ENCODE measurements at places on chromosomes 11 and 22.

- no peak for DNase-seq
Observed at GRCh38 chr11:14380125-14380936, 21.3 kb upstream of the RRAS2 start.

GRCh38 chr11:60367009-60367408 lies 11.3 kb upstream of the MS4A7 start:
- no peak for DNase-seq

DNA sequence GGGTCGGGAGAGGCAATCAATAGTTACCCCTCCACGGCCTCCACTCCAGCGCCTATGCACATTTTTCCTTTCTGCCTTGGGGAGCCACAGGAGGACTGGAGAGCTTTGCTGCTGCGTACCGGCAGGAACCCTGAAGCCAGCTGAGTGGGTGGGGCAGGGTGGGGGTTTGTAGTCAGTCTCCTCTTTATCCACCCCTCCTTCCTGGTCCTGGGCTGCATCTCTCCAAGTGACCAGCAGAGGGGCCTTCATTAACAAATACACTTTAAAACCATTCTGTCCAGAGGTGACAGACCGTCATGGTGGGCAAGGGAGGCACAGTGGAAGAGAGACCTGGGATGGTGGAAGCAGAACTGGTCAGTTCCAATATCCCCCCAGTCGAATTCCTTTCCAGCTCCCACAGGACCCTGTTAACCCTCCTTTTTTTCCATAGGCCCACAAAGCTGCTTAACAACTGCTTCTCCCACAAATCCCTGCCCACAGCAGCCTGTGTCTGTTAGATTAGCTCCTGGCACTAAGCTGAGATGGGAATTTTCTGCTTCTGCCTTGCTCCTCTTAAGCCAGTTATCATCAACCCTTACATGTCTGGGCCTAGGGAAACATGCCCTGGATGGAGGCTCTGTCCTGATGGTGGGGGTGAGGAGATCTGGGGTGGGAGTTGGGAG lies 3.9 kb upstream of the ABCG4 start:
- DNase-seq: no peak

DNA sequence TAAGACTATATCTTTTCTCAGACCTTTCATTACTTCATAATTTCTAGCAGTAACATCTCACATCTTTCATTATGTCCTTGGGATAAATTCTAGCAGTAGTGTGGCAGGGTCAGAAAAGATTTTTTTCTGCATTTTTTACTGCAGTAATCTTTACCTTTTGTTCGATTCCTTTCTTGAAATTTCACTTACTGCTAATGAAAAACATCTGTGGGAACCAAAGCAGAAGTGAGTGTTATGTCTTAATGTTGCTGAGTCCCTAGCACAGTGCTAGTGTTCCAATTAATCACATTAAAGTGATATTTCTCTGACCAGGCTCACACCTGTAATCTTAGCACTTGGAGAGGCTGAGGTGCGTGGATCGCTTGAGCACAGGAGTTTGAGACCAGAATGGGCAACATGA lies 123.6 kb downstream of the EHF start:
- DNase-seq: no peak

DNA sequence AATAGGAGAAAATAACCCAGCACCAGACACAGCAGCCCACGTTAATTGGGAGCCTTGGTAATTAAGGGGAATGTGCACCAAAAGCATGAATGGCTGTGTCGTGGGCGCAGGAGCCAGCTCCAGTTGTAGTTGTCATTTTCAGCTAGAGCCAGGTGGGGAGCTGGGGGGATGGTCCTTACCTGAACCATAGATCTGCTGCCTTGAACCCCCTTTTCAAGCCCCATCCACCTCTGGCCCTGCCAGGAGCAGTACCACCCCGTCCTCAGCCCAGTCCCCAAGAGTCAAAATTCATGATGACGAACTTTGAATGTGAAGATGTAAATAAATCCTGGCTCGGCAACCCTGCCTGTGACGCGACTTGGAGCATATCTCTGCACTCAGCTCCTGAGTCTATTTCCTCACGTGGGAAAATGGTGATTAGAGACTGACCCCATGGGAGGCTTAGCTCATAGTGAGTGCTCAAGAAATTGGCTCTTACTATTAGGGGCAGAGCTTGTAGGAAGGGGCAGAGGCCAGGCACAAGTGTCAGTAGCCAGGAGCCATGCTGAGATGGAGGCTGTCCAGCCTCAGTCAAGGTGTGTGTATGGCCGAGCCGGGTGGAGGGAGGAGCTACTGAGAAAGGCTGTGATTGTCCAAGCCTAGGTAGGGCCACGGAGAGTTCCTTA lies 794 bp upstream of the FXYD6 start:
- no peak for DNase-seq

DNA sequence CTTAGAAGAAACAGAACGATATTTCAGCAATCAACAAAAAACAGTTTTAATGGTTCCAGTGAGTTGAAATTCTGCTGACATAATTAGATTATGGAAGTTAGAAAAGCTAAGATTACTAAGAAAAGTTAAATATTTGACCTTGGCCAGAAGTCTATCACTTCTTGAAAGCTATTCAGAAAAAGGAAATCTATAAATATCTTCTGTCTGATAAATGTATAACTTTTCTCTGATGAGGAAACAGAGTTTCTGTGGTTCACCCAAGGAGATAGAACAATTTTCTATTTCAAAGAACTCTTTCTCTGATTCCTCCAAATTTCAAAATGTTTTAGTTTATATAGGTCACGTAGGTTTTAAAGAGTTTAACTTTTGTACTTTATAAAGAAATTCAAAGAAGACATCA lies 438.4 kb upstream of the CHORDC1 start:
- no peak for DNase-seq

- no peak for DNase-seq
Observed at GRCh38 chr11:1780700-1781592, 17.2 kb upstream of the CTSD start.

GRCh38 chr11:92826136-92826535 lies 143.3 kb upstream of the MTNR1B start:
- no peak for DNase-seq

- no peak for DNase-seq
Observed at GRCh38 chr11:29957431-29957830, 59.4 kb downstream of the KCNA4 start.

- no peak for DNase-seq
Observed at GRCh38 chr22:39777716-39778454, 115.7 kb downstream of the ENTHD1 start.

DNA sequence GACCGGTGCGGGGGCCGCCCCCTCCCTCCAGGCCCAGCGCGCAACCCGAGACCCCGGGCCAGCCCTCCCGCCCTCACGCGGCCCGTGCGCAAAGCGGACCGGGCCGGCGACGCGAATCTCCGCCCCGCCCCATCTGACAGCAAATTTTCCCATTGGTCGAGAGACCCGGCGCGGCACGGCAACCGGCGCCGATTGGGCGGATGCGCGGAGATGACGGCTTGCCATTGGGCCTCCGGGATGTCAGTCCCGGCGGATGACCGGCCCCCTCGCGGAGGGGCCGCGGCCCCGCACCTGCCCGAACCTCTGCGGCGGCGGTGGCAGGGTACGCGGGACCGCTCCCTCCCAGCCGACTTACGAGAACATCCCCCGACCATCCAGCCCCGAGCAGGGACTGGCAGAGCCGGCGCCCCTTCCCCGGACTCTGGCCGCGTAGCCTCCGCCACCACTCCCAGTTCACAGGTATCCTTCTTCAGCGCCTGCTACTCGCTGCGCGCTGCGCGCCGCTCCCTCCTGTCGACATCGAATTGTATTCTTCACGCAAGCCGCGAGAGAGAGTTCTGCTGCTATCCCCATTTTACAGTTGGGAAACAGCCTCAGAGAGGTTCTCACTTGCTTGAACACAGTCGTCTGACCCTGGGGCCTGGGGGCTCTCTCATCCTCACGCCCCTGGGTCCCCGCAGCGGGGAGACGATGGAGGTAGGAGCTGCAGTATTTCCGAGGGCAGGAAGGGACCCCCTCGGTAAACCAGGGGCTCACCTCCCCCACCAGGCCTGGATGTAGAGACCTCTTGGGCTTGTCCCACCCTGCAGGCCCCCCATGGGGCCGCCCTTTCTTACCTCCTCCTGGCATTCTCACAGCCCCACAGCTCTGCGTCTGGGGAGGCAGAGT lies at the start of gene ARVCF:
Gene ARVCF, minus strand, starts transcription at position 90 of the 888 bp plus-strand sequence. CDS start 26,029 bp downstream, outside the sequence.
- peak; percentile 91 for DNase-seq

DNA sequence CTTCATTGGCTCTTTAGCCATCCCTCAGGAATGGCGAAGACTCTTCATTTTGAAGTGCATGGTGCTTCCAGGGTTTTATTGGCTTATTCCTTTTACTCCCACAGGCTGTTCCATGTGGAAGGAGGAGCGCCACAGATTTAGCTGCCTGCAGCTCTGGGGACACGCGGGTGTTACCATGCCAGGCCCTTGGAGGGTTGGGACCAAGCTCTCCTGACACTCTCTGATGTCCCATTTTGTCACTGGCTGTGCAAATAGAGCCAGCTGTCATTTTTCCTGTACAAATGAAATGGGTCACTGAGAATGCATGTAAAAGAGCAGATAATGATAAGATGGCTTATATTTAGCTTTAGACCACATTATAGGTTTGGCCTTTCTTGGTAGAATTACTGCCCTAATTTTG lies 9.2 kb downstream of the THYN1 start:
- no peak for DNase-seq

DNA sequence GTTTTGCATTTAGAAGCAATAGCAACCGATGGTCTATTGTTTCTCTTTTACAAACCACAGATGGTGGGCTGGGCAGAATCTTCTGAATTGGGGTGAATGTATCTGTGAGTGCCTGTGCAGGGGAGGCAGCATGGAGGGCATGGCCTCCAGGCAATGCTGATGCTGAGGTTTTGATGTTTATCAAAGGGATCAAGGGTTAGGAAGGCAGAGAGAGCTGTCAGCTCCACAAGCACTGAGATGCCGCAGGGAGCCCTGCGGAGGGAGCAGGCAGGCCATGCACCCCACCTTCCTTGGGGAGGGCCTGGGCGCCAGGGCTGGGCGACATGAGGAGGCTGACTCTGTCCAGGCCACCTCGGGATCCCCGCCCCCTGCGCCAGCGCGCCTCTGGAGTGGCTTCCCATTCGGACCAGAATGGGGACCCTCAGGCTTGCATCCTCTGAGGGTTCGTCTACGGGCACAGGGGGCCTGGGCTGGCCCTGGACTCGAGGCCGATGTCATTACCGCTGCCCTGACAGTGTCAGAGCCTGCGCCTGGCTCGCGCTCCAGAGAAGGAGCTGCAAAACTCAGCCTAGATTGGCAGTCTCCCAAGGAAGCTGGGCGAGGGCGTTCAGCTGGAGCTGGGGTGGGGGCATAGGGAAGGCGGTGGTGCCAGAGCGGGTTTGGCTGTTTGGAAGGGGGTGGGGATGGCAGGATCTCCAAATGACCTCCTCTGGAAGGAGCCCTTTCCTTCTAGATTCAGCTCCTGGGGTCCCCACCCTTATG lies 13.9 kb upstream of the TH start:
- DNase-seq: no peak

DNA sequence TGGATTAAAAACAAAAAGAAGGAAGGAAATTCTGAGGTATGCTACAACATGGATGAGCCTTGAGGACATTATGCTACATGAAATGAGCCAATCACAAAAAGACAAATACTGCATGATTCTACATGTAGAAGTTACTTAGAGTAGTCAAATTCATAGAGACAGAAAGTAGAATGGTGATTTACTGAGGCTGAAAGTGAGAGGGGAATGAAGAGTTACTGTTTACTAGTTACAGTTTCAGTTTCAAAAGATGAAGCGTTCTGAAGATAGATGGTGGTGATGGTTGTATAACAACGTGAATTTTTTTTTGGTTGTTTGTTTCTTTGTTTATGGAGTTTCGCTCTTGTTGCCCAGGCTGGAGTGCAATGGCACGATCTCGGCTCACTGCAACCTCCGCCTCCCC lies 9.5 kb downstream of the OR5P2 start:
- DNase-seq: no peak

DNA sequence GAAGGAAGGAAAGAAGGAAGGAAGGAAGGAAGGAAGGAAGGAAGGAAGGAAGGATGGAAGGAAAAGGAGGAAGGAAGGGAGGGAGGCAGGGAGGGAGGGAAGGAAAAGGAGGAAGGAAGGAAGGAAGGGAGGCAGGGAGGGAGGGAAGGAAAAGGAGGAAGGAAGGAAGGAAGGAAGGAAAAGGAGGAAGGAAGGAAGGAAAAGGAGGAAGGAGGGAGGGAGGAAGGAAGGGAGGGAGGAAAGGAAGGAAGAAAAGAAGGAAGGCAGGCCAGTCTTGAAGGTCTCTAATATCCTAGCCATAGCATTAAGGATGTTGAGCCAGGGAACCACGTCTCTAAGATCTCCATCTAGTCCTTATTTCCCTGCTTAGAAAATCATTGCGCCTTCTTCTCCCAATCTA lies 78.8 kb downstream of the TMPRSS5 start:
- no peak for DNase-seq

DNA sequence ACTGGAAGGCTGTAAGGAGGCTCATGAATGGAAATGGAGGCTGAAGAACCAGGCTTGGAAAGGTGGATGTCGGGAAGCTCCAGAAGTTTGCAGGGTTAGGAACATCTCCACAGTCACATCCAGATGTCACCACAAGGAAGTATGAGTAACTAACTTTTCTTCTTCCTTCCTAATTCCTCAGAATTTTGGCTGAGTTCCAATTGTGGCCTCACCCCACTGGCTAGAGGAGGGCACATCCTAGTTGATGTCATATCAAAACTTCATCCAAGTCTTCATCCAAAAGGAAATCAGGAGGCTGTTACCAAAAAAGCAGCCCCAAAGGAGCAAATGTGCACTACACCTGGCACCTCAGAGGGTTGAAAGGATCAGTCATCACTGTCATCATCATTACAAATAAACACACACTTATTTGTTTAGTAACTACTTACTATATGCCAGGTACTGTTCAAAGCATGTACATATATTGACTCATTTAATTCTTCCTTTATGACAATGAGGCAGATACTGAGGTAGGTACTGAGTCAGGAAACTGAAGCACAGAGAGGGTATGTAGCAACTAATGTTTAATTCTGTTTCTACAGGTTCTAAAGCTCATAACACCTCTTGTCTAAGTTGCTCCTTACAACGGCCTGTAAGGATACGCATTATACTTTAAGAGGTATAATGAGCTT lies 7.3 kb upstream of the PTPN5 start:
- no peak for DNase-seq

DNA sequence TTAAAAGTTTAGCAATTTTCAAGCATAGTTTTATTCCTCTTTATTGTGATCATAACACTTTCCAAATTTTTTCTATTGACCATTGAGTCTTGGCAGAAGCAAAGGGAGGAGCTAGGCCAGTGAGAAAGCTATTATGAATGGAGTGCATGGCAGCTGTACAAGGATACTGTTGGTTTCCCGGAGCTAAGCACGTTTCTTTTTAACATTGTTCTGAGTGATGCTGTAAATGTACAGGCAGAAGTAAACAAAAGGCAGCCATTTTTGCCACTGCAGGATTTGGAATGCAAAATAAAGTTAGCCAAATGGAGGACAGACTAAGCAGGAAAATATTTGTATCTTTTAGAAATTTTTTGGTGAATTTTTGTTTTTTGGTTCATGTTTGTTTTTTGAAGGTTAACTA lies 16.2 kb downstream of the CBL start:
- DNase-seq: no peak

DNA sequence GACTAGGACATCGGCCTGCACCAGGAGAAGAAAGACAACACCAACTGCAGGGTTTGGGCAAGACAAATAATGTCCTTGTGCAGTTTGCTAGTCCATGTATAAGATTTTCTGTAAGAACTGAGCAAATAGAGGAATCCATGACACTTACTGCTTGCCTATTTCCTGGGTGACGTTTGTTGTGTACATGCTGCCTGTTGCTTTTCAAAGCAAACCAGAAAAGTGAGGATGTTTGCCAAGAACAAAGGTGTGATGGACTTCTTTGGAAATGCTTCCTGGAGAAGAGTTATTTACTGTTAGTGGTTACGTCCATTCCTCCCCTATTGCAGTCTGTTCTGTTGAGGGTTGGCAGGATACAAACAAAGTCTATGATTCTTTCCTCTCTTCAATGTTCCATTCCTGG lies 126.5 kb downstream of the CASP12 start:
- no peak for DNase-seq
